Mesenteric fat pad (tissue), 1 donor: ENCODE measurements at places on chromosomes 16 and 17.

GRCh38 chr17:41962768-41963434 lies 3.7 kb upstream of the CNP start:
- DNase-seq, result no peak

GRCh38 chr17:7589204-7589868 lies 558 bp downstream of the SOX15 start:
- peak; percentile 95 for DNase-seq

DNA sequence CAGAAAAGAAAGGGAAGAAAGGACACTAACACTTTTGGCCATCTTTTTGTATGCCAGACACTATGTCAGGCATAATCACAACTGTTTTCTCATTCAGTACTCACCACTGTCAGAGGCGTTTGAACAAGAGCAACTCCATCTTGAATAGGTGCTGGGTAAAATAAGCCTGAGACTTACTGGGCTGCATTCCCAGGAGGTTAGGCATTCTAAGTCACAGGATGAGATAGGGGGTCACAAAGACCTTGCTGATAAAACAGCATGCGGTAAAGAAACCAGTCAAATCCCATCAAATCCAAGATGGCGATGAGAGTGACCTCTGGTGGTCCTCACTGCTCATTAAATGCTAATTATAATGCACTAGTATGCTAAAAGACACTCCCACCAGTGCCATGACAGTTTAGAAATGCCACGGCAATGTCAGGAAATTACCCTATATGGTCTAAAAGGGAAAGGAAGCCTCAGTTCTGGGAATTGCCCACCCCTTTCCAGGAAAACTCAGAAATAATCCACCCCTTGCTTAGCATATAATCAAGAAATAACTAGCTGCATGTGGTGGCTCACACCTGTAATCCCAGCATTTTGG lies 14.9 kb upstream of the LYRM9 start:
- DNase-seq, result no peak

GRCh38 chr16:6966925-6967324 lies 365.7 kb upstream of the RBFOX1 start:
- DNase-seq, result no peak

GRCh38 chr17:68294196-68294555 lies 2.9 kb downstream of the ARSG start:
- no peak for DNase-seq

GRCh38 chr17:61249649-61250299 lies 149.9 kb upstream of the TBX2 start:
- DNase-seq, result no peak

- no peak for DNase-seq
These were observed 42.9 kb downstream of the LMF1 start for GRCh38 chr16:927931-928330.

- no peak for DNase-seq
These were observed 108.1 kb upstream of the ERCC4 start for GRCh38 chr16:13811834-13812233.

DNA sequence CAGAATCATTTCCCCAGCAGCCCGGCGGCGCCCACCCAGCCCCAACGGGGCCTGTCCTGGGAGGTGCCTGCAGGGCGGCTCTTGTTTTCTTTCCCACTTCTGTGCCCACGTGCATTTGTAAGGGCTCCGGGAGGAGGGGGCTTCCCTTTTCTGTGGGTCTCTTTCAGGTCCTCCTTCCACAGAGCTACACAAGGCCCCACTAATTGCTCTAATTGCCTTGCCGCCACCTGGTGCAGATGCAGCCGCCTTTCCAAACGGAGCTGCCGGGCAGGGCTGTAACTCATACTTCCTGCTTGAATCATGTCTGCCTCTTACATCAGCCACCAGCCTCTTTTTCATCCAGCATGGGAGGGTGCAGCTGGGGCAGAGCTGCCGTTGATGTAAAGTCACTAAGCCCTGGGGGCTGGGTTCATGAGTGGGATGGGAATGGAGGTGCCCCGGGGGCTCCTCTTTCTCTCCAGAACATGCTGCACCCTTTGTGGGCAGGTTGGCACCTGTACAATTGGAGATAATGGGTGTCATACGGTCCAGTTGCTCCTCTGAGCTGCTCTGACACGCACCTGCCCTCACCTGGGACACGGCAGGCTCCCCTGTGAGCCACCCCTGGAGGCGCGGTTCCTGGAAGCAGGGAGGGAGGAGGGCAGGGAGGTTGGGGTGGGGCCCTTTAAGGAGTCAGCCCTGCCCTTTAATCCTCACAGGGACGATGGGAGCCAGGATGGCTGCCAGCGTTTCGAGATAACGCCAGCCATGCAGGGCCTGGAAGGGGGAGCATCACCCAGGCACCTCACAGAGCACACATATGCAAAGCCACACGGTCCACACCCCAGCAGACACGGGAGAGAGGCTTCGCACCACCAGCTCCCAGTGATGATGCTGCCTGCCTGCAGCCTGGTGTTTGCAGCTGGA lies 41.1 kb upstream of the KLHDC4 start:
- DNase-seq, result no peak
